Frontal cortex (tissue), 4 donors: ENCODE measurements at places on chromosomes 6 and 20. TPM values are rescaled to one million over a fixed set of nuclear protein-coding genes. Genes with fewer than 3 reads are reported as not detected.

GRCh38 chr6:81768150-81768942 lies 15.9 kb upstream of the TENT5A start:
- DNase-seq, result no peak

DNA sequence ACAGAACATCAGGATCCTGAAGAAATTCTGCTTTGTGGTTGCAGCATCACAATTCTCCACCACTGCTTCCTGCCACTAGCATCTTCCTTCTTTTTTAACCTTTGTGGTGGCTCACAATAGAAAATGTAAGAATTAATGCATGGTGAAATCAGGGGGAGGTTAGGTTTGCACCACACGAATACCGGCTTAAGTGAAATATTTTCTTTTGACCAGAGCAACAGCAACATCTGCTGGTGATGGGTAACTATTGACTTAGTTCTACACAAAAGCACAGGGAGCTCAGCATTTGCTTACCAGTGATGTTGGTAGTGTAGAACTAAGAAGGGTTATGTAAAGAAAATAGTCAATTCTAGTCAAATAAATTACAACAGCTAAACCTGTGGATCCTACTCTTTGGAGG lies 280.5 kb downstream of the SYNE1 start:
- DNase-seq, result no peak

DNA sequence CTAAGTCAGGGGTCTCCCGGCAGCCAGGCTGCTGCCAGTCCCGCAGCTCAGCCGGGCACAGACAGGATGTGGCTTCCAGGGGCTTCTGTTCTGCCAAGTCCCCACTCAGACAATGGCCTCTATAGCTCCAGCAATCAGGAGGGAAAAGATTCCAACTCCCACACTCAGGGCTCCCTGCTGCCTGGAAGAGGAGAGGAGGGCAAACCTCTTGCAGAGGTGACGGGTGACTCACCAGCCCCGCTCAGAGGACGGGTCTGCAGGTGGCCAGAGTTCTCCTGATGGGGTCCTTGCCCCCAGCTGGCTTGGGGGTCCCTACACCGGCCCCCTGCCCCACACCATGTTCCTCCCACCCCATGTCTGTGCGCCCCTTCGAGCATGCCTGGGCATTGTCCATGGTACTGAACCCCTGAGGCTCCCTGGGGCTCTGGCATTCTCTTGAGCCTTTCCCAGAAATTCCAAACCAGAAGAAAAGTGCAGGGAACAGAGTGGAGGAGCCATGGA lies 32.6 kb downstream of the NTSR1 start:
- no peak for DNase-seq

Gene C6orf15
- total RNA-seq, result not detected

Gene WFDC12
- not detected for total RNA-seq
